ENCODE measurements at places on chromosomes 3 and 15.

GRCh38 chr3:94221829-94222228 is 159.0 kb downstream of the NSUN3 start:
- no peak for DNase-seq

GRCh38 chr3:56800832-56801661 is 702 bp downstream of the ARHGEF3 start:
- DNase-seq, result no peak

GRCh38 chr3:193498215-193498614 is 56.5 kb downstream of the ATP13A4 start:
- no peak for DNase-seq

GRCh38 chr3:80543154-80543553 is 775.4 kb upstream of the ROBO1 start:
- DNase-seq, result no peak

DNA sequence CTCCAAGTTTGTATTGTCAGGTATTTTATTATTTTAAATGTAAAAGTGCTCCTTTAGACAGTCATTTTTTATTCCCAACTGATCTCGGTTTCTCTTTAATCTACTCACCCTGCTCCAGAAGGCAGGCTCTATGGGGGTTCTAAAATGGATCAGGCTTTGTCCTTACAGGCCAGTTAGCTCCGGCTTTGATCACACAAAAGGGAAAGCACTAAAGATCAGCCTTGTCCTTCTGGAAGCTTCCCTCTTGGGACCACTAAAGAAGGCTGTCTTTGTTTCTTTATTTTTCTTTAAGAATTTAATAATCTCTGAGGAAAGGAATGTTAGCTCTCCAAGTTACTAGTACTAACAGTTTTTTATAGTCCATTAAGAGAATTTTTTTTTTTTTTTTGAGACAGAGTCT is 560.5 kb upstream of the ZNF717 start:
- no peak for DNase-seq

GRCh38 chr3:103693831-103694230 is 1259.0 kb downstream of the ZPLD1 start:
- DNase-seq, result no peak

- DNase-seq, result no peak
Measured at GRCh38 chr3:24154781-24155180, 209.7 kb downstream of the NR1D2 start.

- DNase-seq, result no peak
Measured at GRCh38 chr15:89490081-89490813, 6.1 kb downstream of the RHCG start.

GRCh38 chr15:53627279-53627678 is 132.2 kb downstream of the WDR72 start:
- no peak for DNase-seq

- no peak for DNase-seq
Measured at GRCh38 chr3:66795365-66795764, 202.7 kb upstream of the KBTBD8 start.

- no peak for DNase-seq
Measured at GRCh38 chr15:41462084-41462795, 31.4 kb upstream of the ITPKA start.

DNA sequence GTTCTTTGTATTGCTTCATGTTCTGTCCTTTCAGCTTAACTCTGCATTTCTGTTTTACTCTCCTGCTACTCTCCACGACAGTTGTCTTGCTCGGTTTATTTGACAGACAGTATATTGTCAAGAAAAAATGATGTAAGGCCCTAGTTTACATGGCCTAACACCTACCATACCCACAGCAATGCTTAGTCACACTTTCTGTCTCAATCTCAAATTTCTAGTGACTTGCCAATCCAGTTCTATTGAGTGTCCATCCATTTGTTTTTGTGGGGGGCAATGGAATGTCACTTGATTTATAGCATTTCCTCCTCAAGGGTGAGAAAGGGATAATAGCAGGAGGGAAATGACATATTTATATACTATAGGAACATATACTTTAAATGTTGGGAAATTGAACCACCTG is 676.2 kb downstream of the NAALADL2 start:
- no peak for DNase-seq

DNA sequence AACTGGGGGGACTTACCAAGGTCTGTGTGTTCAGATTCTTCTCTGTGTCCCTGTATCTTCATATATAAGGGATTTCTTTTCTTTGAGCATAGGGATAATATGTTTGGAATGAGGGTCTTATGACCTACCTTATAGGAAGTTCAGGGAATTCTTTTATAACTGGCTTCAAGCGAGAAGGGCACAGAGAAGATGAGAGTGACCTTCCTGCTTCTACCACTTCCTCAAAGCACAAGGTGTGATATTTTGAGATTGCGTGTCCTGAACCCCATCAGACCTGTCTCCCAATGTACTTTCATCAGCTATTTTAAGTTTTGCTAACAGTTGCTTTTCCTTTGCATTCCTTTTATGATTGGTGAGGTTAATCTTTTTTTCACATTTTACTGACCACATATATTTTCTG is 3.1 kb upstream of the PSMD6 start:
- no peak for DNase-seq

- no peak for DNase-seq
Measured at GRCh38 chr3:108175352-108175751, 46.9 kb downstream of the IFT57 start.

GRCh38 chr3:50330330-50330729 is 2.3 kb upstream of the TUSC2 start:
- DNase-seq, result no peak

DNA sequence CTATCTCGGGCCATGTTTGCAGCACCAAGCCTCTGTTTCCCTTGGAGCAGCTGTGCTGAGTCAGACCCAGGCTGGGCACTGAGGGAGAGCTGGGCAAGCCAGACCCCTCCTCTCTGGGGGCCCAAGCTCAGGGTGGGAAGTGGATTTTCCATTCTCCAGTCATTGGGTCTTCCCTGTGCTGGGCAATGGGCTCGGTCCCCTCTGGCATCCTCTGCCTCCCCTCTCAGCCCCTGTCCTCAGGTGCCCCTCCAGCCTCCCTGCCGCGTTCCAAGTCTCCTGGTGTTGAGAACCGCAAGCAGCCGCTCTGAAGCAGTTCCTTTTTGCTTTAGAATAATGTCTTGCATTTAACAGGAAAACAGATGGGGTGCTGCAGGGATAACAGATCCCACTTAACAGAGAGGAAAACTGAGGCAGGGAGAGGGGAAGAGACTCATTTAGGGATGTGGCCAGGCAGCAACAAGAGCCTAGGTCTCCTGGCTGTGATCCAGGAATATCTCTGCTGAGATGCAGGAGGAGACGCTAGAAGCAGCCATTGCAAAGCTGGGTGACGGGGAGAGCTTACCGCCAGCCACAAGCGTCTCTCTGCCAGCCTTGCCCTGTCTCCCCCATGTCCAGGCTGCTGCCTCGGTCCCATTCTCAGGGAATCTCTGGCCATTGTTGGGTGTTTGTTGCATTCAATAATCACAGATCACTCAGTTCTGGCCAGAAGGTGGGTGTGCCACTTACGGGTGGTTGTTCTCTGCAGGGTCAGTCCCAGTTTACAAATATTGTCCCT is 1.2 kb downstream of the RHO start:
- DNase-seq, result no peak

DNA sequence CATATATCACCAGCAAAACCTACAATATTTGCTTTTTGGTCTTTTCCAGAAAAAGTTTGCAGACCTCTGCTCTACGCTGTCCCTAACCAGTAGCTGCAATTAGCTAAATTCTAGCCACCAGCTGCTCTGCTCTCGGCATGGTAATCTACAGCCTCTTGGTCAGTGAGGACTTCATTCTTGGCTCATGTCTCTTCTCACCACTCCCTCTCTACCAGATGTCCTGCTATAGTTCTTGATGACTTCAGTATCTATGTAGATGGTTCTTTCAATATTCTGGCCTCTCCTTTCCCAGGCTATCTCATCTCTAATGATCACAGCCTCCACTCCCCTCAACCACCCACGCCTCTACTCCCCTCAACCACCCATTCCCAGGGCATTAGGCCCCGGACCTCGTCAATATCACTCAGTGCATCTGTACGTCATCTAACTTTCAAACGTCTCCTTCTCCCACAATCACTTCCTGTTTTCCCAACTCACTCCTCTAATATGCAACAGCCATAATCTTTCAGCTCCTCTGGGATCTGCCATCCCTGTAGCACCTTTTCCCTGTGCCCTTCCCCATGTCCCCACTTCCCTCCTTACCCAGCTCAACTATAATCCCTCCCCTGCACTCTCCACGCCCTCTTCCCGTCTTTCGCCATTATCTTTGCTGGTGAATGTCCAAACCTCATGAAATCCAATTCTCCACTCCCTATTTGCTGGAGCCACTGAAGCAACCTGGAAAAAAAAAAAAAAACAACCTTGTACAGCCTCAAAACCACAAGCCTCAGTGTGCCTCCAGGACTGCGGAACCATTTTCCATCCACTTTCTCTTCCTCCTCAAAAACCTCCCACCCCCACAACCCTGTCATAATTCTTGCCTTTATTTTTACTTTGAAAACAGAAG is 429.4 kb upstream of the PROK2 start:
- no peak for DNase-seq

DNA sequence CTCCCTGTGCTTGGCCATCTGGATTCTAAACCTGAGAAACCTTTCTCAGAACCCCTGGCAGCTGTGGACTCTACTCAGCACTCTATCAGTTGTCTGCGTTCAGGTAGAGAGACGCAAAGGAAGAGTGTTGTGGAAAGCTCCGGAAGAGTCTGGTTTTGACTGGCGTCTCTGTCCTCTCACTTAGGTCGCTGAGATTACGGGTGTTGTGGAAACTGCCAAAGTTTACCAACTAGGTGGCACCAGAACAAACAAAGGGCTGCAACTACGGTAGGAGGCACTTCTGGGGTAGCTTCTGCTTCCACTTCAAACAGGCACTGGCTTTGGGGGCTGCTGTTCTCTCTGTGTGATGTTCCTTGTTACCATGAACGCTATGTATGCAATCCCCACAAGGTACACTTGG is 19.2 kb upstream of the ITPKA start:
- DNase-seq, result no peak

- DNase-seq, result no peak
Measured at GRCh38 chr3:4740397-4741105, 238.7 kb upstream of the BHLHE40 start.

GRCh38 chr3:31911124-31911523 is 69.9 kb downstream of the OSBPL10 start:
- no peak for DNase-seq

DNA sequence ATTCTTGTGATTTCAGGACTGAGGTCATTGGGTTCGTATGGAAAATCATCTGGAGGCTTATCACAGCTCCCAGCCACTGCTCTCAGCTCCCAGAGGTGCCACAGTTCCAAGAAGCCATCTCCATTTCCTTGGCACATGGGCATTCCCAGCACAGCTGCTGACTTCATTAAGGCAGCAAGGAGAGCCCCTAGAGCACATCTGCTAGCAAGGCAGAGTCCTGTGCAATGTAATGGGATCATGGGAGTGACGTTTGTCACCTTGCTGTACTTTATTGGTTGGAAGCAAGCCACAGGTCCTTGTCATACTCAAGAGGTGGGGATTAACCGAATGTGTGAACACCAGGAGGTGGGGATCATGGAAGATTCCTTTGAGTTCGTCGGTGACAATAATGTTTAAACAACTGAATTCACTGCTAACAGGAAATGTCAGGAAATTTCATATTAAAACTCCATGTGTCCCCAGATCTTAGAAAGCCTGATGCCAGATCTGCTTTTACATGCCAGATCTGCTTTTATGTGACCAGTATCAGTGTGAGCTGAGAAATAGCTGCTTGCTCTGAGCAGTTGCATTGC is 148.8 kb downstream of the GABRG3 start:
- no peak for DNase-seq

GRCh38 chr3:144487011-144487410 is 515.4 kb downstream of the DIPK2A start:
- no peak for DNase-seq

DNA sequence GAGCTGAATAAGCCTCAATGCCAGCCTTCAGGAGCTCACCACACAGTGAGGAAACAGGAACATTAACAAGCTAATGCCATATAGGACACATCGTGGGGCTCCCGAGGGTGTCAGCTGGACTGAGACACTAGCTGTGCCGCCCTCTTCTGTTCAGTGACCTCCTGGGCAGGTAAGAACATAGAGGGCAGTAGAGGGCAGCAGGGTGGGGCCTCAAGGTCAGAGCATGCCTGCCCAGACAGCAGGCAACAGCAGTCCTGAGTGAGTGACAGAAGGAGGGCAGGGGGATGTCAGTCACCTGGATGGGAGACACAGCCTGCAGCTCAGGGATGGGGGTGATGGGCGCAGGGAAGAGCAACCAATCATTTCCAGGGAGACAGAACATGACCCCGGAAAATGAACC is 15.5 kb downstream of the NTRK3 start:
- no peak for DNase-seq

GRCh38 chr15:29418931-29419330 is 149.3 kb upstream of the NSMCE3 start:
- no peak for DNase-seq

Data from SW 1271 (cell line).